ENCODE measurements at places on chromosomes 16 and 17. TPM values are rescaled to one million over a fixed set of nuclear protein-coding genes. Genes with fewer than 3 reads are reported as not detected.

CACNG1 gene
- not detected for total RNA-seq

DNA sequence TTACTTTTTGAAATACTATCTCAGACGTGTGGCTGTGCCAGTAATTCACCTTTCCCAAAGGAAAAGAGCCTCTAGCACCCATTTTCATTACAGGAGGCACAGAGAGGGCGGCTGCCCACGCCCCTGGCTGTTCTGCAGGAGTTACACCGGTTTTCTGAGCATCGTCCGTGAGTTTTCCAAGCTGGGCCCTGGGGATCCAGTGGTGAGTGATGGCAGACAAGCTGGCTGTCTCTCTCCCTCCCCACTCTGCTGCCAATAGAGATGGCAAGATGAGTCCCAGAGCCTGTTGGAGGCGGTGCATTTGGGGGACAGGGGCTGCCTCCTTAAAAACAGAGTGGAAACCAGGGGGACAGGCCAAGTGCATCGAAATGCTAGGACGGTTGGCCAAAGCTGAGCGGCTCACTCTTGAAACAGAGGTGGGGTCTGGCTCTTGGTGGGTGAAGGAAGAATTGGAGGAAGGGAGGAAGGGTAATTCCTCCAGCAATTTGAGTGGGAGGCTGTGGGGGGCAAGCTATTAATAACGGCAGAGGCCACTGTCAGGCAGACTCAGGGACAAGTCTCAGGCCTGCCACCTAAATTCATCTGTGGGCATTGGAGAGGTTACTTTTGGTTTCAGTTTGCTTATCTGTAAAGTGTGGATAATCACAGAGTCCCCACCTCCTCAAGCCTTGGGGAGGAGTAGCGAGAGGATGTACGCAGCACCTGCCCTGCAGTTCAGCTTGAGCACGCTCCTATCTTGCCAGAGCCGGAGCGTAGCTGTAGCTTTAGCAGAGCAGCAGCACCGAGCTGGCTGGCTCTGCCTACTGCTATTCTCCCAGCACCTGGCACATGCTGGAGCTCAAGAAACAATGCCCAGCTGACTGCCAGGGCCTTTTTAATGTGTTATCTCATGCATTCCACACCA is 7.5 kb upstream of the NOS2 start:
- peak; percentile 77 for DNase-seq

DNA sequence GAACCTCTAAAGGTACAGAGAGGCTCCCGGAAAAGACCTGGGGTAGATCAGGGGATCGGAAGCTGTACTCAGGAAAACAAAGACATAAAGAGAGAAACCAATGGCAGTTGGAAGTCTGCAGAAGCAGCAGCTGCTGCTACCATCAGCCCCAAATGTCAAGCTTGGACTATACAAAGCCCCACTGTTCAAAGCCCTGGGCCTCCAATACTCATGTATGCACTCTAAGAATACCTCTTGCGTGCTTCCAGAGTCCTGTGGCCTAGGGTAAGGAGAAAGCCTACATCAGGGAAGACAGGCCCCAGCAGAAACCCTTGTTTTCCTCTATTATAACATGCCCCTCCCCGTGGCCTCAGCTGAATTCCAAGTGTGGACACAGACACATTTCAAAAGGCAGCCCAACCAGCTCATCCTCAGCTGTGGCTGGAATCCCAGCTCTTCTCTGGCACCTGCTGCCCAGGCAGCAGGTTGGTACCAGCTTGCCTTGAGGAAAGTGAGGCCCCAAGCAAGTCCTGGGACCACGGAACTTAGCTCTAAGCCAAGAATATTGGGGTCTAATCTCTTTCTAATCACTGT is 19.3 kb upstream of the MTMR4 start:
- DNase-seq = no peak

CX3CL1 gene
- total RNA-seq = 4.7 TPM

DNA sequence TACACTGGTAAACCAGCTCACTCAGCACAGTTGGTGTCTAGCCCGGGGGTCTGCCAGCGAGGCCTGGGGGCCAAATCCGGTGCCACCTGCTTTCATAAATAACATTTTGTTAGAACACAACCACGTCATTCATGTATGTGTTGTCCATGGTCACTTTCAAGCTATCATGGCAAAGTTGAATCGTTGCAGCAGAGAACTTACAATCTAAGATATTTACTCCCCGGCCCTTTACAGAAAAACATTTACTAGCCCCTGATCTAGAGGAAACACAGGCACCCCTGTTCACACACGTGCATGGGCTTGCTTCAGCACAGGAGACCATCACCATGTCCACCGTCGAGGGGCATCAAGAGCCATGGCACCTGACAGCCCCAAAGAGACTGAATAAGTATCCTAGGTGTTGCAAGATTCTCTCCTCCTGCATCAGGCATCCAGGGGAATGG is 111.4 kb upstream of the DNAH9 start:
- DNase-seq = no peak

DNA sequence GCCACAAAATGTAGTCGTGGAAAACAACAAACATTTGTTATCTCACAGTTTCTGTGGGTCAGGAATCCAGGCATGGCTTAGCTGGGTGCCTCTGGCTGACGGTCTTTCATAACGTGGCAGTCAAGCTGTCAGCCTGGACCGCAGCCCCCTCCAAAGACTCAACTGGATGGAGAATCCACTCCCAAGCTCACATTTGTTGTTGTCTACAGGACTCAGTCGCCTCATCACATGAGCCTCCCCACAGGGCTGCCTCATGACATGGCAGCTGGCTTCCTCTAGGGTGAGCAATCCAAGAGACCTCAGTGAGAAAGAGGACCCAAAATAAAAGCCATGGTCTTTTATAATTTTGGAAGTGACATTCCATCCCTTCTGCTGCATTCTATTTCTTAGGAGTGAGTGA is 34.7 kb upstream of the AKAP1 start:
- no peak for DNase-seq

PRR29 gene
- total RNA-seq = not detected

DNA sequence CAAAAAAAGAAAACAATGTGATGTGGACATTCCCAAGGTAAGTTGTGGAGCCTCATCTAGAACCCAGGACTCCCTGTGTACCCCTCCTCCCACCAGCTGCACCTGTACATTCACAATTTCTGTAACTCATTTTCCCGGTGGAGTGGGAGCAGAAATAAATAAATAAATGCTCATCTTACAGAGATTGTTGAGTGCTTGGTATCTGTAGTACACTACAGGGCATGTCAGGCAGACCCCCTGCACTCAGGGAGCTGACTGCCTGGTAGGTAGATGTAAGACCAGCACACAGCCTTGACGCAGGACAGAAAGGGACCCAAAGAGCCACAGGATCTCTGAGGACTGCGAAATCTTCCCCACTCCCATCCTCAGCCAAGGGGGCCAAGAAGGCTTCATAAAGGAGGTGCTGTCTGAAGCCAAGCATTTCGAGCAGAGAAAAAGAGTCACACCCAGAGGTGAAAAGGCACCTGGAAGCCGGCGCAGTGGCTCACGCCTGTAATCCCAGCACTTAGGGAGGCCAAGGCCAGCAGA is 6.5 kb downstream of the EIF1 start:
- DNase-seq = no peak

- no peak for DNase-seq
Observed at GRCh38 chr16:81539009-81539758, 94.6 kb downstream of the CMIP start.
